ENCODE measurements at places on chromosomes 2 and 18.

DNA sequence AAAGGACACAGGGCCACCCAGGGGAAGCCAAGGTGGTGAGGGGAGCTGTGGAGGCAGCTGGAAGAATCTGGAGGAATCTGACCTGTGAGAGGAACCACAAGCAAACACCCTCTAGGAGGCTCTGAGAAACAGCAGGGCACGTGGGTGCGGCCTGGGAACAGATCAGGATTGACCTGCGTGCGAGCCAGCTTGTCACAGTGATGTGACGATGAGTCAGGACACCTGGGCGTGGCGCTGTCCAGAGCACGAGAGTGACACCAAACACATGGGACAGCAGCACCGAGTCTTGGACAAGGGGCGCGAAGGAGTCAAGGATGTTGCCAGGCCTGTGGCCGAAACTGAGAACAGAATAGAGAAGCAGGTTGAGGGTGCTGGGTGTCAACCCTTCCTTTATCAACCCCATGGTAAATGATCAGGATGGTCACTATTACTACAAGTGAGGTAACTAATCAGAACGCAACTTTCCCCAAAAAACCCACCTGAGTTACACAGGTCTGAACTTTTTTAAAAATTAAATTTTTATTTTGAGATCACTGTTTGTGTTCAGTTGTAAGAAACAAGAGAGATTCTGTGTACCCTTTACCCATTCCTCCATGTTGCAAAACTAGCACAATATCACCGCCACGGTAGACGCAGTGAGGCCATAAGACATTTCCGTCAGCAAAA lies 637 bp upstream of the SFT2D3 start:
- no peak for DNase-seq

DNA sequence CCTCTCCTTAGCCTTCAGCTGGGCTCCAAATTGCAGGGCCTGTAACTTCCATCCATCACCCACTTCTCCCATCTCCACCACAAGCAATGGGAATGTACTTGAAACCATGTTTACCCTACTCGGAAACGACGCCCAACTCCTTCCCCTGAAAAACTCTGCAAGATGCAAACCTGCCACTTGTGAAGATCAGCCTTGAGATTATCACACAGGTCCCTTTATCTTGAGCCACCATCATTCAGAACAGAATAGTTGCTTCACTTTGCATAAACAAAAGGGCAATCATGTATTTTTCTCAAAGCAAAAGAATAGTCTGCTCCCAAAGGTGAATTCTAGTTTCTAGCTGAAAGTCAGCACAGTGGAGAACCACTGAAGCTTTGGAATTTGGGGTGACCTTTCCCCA lies 75.8 kb downstream of the TNFRSF11A start:
- DNase-seq = no peak

- DNase-seq = no peak
Measured at GRCh38 chr18:70411876-70412435, 123.1 kb downstream of the SOCS6 start.

- DNase-seq = no peak
Measured at GRCh38 chr18:69257861-69258458, 142.7 kb upstream of the DOK6 start.

GRCh38 chr2:3399829-3400228 lies 20.3 kb downstream of the TRAPPC12 start:
- DNase-seq = no peak

GRCh38 chr2:215522237-215522636 lies 86.4 kb upstream of the FN1 start:
- no peak for DNase-seq

GRCh38 chr2:29114586-29114945 lies 649 bp upstream of the CLIP4 start:
- DNase-seq = no peak

DNA sequence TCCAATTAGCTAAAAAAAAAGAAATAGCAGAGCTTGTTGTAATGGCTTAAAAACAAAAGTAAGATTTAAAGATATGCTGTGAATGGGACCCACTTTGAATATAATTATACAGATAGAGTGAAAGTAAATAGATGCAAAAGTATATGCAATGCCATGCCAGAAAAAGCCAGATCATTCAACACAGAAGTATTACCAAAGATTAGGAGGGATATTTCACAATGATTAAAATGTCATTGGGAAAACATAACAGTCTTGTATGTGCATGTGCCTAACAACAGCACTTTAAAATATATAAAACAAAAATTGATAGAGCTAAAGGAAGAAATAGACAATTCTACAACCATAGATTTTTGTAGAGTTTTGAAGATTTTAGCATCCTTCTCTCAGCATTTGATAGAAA lies 19.9 kb upstream of the SIGLEC15 start:
- DNase-seq = no peak

DNA sequence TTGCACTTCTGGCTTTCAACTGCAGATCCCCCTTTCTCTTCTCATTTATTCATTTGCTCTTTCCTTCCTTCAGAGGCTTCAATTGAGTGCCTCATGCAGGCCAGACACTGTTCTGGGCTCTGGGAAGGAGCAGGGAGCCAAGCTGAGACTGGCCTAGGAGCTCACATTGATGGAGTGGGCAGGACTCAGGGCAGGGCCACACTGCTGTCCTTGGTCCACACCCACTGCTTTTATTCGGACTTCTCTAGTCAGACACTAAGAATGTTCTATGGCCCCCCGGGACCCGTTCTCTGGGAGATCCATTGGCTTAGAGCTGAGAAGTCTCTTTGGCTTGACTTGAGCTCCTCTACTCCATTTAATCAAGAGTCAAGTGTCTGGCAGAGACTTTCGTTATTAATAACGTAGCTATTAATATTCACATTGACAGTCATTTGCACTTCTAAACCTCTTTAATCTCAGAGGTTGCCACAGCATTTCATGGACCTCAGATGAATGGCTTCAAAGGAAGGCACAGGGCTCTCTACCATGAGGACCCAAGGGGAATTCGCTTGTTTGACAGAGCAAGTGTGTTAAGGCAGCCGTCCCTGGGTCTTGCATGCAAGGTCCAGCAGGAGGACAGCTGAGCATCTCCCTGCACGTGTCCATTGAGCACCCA lies 20.1 kb downstream of the SH3RF3 start:
- DNase-seq = no peak

DNA sequence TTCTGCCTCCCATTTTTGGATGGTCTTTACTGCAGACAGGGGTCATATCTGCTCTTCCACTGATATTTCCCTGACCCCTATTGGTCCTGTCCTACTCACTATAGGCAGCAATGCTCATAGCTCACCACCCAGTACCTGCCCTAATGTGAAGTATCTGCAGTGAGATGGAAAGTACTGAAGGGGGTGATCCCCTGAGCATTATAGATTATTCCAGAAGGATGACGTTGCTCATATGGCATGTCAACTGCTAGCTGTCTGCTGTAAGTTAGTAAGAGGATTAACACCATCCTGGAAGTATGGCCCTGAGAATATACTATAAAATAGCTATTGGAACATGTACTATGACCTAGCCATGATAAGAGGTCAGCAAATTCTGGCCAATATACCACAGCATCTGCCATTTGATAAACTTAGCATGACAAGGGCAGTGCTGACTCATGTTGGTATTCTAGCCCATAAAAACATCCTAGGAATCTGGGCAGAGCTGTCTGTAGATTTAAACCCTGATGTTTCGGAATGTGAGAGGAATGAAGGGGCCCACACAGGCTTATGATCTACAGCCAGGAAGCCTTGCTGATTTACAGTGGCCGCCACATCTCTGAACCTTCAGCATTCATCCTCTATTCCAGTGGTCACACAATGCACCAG lies 451.4 kb downstream of the TNS1 start:
- no peak for DNase-seq

DNA sequence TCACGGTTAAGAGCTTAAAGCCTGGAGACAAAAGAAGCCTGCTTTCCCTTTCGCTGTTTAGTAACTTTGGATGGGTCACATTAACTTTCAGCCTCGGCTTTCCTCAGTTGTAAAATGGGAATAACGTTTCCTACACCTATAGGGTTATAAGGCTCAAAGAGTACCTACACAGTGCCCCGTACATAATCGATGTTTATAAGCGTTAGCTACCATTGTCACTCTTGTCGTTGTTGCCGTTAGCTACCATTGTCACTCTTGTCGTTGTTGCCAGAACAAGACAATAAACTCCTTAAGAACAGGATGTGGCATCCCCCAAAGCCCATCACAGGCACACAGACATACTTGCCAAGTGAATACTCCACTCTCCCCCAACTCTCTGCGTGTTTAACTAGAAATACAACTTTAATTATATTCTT lies 901 bp upstream of the MFSD6 start:
- DNase-seq = no peak

GRCh38 chr2:77520641-77521547 lies 1.3 kb downstream of the LRRTM4 start:
- no peak for DNase-seq

GRCh38 chr2:51165534-51166260 lies 133.8 kb upstream of the NRXN1 start:
- no peak for DNase-seq

DNA sequence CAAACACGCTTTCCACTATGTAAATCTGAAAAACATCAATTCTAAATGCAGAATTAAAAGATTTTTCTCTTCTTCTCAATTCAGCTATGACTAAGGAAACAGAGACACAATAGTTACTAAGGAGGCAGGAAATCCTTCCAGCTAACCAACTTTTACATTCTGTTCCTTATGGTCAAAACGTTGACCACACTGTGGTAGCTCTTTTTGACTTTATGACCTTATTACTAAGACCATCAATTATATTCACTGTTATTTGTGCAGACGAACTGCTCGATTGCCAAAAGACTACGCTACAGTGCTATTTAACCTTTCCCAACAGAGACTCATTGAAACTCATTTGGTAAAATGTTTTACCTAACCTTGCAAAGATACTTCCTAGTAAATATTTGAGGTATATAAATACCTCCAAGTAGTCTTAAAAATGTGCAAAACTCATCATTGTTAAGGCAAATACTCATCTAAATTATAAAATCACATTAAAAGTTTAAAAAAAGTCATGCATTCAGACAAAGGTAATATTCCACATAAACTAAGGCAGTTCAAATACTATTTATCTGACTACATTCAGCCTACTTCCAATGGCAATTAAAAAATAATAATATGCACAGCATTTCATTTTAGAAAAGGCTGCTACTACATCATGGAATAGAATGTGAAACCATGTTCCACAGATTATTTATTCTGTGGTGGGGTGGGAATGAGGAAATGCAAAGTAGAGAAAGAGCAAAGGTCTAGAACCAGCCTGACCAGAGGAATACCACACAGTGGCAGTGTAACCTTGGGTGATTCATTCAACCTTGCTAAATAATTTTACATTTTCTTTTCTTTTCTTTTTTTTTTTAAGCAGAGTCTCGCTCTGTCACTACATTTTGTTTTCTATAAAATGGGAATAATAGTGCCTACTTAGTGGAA lies 139.9 kb downstream of the THADA start:
- no peak for DNase-seq

GRCh38 chr2:11748861-11749645 lies 2.6 kb downstream of the LPIN1 start:
- no peak for DNase-seq

- no peak for DNase-seq
Measured at GRCh38 chr2:240472078-240472790, 36.8 kb downstream of the GPC1 start.

- no peak for DNase-seq
Measured at GRCh38 chr2:14633461-14634181, 1.1 kb downstream of the LRATD1 start.

GRCh38 chr2:224982910-224983711 lies 59.2 kb downstream of the DOCK10 start:
- DNase-seq = no peak

DNA sequence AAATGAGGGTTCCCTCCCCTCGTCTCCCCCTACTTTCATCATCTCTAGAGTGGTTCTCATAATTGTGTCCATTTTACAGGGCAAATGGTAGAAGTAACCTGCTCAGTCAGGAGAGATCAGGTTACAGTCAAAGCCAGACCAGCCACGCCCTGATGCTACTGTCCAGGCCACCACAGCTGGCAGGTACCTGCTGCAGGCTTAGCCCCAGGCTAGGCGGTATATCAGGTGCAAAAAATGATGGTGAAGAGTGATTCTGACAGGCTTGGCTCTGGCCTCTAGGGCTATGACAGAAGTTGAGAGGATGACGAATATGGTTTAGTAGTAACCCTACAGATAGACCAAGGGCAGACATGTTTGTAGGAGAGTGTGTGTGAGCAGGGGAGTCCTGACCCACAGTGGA lies 67.1 kb downstream of the HAUS1 start:
- DNase-seq = no peak

GRCh38 chr2:104845552-104845931 lies 8.4 kb upstream of the POU3F3 start:
- no peak for DNase-seq

- DNase-seq = no peak
Measured at GRCh38 chr2:82538590-82539279, 1920.3 kb downstream of the SUCLG1 start.

GRCh38 chr2:152822676-152823075 lies 104.3 kb downstream of the ARL6IP6 start:
- no peak for DNase-seq

- no peak for DNase-seq
Measured at GRCh38 chr2:230140667-230141066, 71.9 kb upstream of the SLC16A14 start.

DNA sequence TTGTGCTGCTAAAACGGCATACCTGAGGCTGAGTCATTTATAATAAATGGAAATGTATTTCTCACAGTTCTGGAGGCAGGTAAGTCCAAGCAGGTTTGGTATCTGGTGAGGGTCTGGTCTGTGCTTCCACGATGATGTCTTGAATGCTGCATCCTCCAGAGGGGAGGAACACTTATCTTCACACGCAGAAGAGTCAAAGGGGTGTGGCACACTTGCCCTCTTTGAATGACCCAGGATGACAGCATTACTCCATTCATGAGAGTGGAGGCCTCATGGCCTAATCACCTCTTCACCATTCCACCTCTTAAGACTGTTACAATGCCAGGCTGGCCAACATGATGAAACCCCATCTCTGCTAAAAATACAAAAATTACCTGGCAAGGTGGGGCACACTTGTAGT lies 61.0 kb downstream of the NCAPH start:
- DNase-seq = no peak

Data from activated naive CD8-positive, alpha-beta T cell treated with anti-CD3 and anti-CD28 coated beads, Interleukin-2, amount 50 U/mL, for 16 hours (primary cell).